Breast epithelium (tissue), 4 donors: ENCODE measurements at places on chromosomes 7 and 10.

- DNase-seq = no peak
Observed at GRCh38 chr7:96005271-96005670, 232.9 kb downstream of the DYNC1I1 start.

DNA sequence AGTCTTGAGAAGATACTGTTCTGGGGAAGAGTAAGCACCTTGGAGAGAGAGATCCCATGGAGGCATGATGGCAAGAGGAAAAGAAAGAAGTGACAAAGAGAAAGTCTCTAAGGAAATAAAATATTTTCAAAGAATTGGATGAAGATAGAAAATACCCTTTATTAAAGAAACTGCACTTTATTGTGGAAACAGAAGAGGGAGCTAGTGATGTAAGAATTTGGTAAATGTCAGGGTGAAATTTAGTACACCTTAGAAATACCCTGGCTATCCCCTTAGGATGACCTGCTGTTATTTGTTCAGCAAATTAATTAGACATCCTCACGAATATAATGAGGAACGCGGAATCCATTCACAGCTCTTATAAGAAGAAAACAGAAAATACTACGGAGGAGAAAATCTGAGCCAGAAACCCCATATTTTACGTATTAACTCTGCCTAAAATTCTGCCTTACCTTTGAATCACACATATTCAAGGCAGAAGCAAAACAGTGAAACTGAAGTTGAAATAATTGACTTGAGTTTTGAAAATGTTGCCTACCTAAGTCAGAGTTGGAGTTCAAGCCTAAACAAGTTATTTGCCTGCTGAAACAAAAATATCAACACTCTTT is 90.7 kb downstream of the TFPI2 start:
- no peak for DNase-seq

GRCh38 chr7:131002600-131002999 is 268.6 kb upstream of the KLF14 start:
- no peak for DNase-seq

- no peak for DNase-seq
Observed at GRCh38 chr10:119863951-119864565, 8.6 kb downstream of the MCMBP start.

DNA sequence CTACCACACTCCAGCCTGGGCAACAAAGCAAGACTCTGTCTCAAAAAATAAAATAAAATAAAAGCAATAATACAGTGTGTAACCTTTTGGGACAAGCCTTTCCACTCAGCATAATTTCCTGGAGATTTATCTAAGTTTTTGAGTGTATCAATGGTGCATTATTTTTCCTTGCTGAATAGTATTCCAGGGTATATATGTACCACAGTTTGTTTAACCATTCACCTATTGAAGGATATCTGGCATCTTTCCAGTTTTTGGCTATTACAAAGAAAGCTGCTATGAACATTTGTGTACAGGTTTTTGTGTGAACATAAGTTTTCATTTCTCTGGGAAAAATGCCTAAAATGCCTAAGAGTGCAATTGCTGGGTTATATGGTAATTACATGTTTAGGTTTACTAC is 59.9 kb downstream of the RBM20 start:
- no peak for DNase-seq
